CD4-positive, alpha-beta T cell treated with Interleukin-6 for 4 hours (primary cell): ENCODE measurements at places on chromosomes 7 and 10.

DNA sequence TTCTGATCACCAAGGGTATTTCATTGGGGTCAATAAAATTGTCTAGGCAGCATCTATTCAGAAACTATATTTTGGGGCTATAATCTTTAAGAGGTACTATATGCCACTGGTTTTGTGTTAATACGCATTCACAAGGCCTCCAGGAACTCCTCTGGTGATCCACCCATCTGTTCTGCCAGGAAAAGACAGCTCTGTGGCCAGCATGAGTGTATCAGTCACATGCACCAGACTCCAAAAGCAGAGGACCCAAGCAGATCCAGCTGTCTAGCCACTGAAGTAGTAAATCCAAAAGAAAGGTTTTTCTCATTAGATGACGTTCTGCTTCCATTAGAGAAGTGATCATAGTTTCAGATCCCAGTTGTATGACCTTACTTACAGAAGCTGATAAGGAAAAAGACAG, 199.6 kb upstream of the CELF2 start:
- DNase-seq = no peak

DNA sequence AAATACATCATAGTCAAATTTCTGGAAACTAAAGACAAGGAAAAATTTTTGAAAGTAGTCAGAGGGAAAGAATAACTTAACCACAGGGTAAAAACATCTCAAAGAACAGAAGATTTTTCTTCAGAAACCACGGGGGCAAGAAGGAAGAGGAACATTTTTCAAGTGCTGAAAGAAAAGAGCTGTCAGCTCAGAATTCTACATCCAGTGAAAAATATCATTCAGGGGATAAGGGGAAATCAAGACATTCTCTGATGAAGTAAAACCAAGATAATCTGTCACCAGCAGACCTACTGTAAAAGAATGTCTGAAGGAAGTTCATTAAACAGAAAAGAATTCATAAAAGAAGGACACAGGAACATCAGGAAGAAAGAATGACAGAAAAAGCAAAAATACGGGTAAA, 111.2 kb upstream of the TMEM72 start:
- DNase-seq = no peak

- no peak for DNase-seq
Observed at GRCh38 chr10:75094465-75094864, 17.0 kb upstream of the SAMD8 start.

DNA sequence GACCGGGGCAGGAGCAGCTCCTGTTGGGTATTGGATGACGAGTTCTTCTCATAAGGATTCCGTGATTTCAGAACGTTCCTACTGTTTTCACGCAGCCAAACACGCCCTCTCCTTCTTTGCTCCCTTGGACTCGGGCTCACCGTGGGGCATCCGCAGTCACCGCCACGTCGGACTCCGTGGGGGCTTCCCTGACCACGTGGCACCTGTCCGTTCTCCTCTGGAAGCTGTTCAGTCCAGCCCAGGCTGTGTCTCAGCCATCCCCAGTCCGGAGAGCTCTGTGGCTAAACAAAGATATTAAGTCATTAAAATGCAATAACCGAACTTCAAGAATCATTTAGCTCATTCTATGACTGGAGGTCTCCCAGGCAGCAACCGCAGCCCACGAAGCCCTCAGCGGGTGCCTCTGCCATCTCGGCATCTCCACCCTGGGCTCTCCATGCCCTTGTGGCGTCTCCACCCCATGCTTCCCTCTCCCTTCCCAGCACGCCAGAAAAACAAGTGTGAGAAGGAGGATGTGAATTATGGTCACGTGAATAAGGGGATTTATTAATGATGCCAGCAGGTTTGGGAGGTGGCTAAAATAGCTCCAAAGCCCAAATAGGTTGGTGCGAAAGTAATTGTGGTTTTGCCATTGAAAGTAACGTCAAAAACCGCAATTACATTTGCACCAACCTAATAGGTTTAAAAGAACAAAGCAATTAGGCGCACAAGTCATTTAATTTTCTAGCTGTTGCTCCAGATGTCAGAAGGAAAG, 224.6 kb upstream of the PPP2R2D start:
- DNase-seq = no peak

- no peak for DNase-seq
Observed at GRCh38 chr10:86655596-86655995, 1.2 kb downstream of the OPN4 start.

DNA sequence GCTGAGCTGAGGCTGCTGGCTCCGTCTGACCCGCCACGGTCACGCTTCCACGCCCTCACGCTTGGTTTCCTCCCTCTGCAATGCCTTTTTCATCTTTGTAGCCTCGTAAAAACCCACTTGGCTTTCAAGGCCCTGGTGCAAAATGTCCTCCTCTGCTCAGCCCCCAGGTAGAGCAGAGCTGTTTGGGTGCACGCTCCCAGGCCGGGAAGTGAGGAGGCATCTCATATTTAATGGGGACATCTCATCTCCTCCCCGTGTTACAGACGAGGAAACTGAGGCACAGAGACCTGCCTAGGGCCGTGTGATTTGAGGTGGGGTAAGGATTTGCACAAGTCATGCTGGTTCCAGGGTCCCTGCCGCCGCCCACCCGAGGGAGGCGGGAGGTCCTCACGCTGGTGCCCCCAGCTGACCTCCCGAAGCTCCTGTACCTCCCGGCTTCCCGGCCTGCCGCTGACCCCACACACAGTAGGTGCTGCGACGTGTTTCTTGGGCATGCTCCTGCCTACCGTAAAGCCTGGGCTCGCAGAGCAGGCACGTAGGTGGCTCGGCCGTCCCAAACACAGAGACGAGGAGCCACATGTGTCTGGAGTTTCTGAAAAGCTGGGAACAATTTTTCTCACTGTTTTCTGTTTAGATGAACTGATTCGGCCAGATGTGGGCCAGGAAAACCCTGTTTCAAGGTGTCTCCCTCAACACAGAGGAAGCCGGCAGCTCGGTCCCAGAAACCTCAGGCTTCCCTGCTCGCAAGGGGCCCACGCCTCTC, 11.5 kb downstream of the FOXL3 start:
- DNase-seq = no peak

GRCh38 chr7:108030516-108030915, 27.6 kb upstream of the LAMB1 start:
- no peak for DNase-seq

GRCh38 chr7:102059524-102059923, 227.1 kb upstream of the SH2B2 start:
- no peak for DNase-seq

GRCh38 chr10:130483691-130484467, 347.7 kb downstream of the GLRX3 start:
- DNase-seq = no peak

DNA sequence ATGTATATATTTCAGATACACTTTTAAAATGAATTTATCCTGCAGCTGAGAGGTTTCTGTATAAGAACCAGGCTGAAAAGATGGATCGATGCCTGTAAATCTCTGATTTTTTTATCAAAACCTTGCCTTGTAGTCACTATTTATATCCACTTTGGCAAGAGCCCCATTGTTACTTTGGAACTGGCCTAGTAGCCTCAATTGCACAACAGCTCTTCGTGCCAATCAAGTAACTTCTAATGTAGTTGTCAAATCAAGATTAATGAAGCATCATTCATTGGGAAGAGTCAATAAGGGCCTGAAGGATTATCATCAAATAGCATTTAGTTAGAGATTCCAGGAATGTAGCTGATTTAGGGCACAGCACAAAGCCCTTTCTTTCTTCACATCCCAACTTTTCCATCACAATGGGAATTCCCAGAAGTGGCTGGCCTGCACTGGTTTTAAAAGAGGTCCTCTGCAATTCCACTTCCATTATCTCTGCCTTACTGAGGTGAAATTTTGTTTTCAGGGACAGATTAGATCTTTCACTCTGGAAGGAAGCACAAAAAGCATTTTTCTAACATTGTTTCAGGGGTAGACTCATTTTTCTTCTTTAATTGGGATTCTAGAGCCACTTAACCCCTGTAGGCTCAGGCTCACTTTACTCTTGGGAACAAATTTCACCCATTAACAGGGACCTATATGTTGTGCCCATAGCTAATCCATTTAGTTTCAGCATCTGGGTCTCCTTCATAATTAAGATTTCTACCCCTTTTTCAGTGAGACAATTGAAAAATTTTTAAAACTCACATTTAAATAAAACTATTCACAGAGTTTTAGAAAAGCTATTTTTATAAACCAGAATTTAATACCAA, 97.8 kb downstream of the CALCR start:
- no peak for DNase-seq

DNA sequence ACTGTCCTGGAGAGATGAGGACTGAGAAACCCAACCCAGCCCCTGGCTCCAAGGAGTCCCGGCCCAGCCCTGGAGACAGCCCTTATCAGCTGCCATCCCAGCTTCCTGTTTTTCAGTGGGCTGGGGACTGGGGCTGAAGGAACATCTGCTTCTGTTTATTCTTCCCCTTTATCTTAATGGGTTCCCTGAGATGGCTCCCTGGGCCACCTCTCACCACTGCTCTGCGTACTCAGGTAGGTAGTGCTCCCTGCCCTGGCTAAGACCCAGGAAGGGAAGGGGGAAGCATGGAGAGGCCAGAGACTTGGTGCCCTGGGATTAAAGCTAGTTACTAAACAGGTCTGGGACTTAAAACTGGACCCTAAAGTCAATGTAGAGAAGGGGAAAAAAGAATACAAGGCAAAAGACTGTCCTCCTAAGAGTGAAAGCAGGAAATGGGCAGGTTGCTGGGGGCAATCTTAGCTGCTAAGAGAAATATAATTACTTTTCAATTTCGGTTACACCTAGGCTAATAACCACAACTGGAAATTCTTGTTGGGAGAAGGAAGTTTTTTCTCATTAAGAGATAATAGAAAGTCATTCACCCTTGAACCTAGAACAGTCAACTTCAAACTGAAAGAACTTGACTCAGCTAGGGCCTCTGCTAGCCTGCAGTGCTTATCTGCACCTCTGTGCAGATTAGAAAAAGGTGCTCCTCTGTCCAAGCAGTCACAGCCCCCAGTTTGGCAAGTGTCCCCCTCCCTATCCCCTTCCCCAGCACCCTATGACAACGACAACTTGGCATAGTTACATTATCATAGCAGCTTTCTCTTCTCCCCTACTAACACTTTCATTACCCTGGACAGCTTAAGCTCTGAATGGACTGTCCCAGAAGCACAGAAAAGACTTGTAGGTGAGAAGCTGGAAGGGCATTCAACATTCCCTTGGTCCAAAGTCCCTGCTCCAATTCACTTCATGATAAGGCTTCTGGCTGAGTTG, 65.6 kb upstream of the KDM7A start:
- no peak for DNase-seq
